ENCODE measurements at places on chromosomes 4 and X.
A peak's percentile ranks its signal among the peaks of the same experiment; 100 is the strongest.

- no peak for DNase-seq
Measured at GRCh38 chrX:53452812-53453211, 18.6 kb upstream of the HSD17B10 start.

DNA sequence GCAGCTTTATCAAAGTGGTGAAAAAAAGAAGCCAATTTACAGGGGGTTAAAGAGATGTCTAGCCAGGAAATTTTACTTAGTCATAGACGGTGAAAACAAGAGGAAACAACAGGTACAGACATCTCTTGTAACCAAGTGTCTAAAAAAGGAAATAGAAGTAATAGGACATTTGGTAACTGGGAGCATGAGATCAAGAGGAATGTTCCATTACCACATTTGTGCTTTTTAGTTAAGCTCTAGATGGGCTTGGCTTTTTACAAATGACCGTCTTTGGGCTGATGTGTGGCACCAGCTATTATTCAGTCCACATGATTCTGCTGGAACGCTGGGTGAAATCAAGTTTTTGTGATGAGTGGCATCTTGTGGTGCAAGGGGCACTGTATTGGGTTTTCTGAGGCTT lies 179.5 kb downstream of the SMIM20 start:
- no peak for DNase-seq

DNA sequence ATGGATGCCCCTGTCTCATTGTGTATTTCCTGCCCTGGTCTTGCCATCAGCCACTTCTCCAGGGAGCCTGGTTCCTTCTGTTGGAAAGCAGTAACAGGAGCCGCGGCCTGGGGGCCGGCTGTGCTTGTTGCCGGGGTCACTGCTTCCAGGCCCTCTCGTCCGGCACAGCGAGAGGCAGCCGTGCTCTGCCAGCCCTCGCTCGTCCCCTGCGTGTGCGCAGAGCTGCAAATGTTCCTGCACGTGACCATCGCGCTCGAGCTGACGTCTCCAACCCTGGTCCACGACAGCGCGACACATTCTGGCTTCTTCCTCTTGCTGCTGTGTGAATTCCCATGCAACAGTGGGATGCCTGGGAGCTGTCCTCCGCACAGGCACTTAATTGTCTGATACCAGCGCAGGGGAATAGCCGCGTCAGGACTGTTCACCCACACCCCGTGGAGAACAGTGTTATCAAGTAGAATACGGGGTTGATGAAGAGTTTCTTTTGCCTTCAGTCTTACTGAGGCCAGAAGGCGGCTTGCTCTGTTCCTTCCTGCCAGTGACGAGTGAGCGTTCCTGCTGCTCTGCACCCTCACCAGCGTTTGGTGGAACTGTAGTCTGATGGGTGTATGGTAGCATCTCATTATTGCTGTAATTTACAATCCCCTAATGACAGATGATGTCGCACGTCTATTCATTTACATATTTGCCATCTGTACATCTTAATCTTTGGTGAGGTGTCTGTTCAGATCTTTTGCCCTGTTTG lies 12.3 kb downstream of the PDE6B start:
- no peak for DNase-seq

DNA sequence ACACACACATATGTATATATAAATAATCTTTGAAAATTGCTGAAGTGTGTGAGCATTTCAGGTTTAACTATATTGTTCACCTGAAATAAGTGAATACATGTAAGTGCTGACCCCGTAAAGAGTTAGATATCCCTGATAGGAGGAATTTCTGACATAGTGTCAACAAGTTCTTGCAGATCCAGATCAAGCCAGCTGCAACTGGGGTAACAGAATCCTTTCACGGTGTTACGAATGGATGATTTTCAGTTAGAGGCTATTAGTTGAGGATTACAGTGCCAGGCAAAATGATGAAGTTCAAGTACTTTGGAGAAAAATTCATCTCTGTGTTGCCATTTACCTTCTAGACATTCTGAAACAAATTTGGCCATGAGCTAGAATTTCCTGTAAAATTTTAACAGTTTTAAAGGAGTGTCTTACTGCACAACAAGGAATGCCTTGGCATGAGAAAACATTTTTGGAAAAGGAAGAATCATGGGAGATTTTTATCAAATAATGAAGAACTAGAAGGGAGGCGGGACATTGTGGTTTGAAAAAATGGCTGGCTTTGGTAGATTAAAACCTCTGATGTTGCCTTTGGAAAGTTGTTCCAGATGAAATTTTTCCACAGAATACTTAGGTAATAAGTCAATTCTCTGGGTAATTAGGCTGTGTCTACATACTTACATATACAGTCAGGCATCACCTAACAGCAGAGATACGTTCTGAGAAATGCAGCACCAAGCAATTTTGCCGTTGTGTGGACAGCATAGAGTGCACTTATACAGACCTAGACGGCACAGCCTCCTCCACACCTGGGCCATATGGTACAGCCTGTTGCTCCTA lies 84.4 kb upstream of the FAT1 start:
- DNase-seq, result peak; percentile 86

DNA sequence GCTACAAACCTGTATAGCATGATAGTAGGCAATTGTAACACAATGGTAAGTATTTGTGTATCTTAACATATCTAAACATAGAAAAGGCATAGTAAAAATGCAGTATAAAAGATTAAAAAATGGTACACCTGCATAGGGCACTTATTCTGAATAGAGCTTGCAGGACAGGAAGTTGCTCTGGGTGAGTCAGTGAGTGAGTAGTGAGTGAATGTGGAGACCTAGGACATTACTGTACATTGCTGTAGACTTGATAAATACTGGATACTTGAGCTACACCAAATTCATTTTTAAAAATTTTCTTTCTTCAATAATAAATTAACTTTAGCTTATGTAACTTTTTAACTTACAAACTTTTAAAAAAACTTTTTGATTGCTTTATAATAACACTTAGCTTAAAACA lies 68.2 kb upstream of the MAML3 start:
- DNase-seq, result peak; percentile 31

GRCh38 chr4:168655182-168655581 lies 158.3 kb downstream of the PALLD start:
- no peak for DNase-seq

DNA sequence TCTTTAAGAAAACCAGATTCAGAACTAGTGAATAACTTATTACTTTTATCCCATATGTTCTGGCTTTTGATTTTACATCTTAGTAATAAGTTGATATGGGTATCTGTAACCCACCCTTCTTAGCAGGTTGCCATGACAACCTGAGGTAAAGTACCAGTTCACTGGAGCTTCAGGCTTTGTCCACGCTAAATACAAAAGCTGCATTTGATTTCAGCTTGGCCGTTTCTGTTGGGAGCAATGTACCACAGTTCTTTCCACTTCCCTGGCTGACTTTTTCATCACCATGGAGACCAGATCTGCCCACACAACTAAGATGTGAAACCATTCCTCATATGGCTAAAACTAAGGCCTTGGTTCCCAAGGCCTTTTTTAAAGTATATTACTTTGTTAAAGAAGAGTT lies 26.1 kb downstream of the KLHL34 start:
- DNase-seq, result no peak
